ENCODE measurements at places on chromosomes 7 and 10. TPM values are rescaled to one million over a fixed set of nuclear protein-coding genes. Genes with fewer than 3 reads are reported as not detected.

GRCh38 chr10:27241010-27241651 is 534 bp upstream of the ACBD5 start:
- peak; percentile 46 for DNase-seq

DNA sequence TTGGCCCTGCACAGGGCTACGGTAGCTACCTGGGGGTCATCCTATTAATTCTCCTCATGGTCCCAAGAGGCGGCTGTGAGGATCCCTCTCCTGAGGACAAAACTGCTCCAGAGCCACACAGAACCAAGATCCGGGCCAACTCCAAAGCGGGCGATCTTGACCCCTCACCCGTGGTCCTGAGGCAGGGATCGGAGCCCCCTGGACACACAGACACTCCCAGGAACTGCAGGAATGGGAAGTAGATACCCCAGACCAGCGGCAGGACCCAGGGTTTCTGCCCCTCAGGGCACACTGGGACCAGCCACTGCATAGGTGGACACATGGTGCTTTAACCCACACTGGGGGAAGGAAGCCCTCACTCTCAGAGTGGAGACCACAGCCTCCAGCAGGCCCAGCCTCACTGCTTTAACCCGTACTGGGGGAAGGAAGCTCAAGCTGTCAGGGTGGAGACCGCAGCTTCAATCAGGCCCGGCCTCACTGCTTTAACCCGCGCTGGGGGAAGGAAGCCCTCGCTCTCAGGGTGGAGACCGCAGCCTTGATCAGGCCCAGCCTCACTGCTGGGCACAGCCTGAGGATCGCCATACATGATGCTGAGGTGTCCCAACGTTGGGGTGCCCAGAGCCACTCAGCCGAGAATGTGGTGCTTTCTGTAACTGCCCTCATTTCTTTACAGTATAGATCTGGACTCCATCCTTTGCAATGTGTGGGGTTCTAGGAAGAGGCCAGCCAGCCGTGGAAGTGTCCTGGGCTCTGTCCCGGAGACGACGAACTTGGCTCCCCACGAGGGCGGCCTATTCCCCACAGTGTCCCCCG is 60.1 kb downstream of the DIP2C start:
- no peak for DNase-seq

DNA sequence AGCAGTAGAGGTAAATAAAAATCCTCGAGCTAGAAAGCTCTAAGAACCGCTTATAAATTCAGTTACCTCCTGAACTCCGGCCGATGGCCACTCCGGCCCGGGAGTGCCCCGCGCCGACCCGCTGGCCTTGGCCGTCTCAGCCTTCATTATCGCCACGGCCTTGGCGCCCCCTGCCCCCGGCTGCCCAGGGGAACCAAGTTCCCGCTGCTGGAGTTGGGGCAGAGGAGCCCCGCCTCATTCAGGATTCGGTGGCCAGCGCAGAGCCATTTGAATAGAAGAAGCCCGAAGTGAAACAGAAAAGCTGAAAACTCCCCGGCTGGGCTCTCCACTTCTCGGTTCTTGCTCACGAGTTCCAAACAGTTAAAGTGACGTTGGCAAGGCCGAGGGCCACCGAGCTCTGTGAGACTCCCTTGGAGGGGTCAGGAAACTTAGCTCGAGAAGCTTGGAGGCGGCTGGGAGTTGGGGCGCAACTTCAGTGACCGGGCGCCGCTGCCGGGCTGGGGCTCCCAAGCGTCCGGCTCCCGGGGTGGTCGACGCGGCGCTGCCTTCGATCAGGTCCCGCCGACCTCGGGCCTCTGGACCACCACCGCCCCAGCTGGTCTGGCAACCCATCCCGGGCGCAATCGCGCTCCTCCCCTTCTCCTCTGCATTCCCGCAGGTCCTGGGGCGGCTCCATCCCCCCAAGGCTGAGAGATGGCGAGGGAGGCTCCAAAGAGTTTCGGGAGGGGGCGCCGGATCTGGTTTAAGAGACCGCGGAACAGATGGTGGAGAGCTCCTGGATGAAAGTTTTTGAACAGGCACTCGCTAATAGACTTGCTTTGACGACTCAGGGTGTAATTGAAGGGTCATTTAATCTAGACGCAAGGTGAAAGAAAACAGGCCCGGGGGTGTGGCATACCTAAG is 5.8 kb upstream of the FEZF1 start:
- no peak for DNase-seq

- DNase-seq, result peak; percentile 34
Measured at GRCh38 chr7:30521532-30521931, 16.9 kb upstream of the GGCT start.

GRCh38 chr7:30433082-30433481 is 45.5 kb downstream of the NOD1 start:
- peak; percentile 43 for DNase-seq

DNA sequence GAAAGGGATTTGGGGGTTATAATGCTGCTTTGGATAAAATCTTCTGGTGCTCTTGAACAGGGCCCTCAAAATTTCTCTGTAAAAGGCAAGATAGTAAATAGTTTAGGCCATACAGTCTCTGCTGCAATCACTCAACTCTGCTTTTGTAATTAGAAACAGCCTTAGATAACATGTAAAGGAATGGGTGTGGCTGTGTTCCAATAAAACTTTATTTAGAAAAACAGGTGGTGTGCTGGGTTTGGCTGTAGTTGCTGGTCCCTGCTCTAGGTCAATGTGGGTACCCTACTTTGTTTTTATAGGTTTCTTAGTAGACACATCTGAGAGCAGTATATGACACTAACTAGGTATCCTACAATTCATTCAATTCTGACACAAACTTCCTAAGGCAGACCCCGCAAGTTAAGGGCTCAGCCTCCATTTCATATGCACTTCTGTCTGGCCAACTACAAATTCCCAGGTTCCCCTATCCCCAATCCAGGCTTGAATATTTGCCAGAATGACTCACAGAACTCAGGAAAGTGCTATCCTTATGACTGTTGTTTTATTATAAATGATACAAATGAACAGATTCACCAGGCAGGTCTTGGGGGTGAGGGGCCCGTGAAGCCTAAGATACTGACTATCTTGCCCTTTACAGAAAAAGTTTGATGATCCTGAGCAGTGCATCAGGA is 349.9 kb downstream of the RPS24 start:
- no peak for DNase-seq

The OR6B1 gene
- total RNA-seq, result not detected

The TRIM73 gene
- total RNA-seq, result 1.1 TPM
